A549 treated with Hydrocortisone at 1 μM for 4 hours (cell line): ENCODE measurements at places on chromosomes 3 and 15. TPM values are rescaled to one million over a fixed set of nuclear protein-coding genes. Genes with fewer than 3 reads are reported as not detected.

Gene LRRIQ4
- total RNA-seq: not detected in 5 replicates

Gene GOLGA6L10
- 0.37 to 0.71 TPM (median 0.44 TPM) in 5 replicates for total RNA-seq

Gene ATP13A5
- total RNA-seq: not detected in 5 replicates

Gene C15orf61
- 2.2 to 4.9 TPM (median 4.3 TPM) in 5 replicates for total RNA-seq

Gene PEX5L
- total RNA-seq: not detected in 5 replicates

Gene SPTSSB
- not detected in 5 replicates for total RNA-seq

Gene C3orf49
- total RNA-seq: not detected in 5 replicates
